ENCODE measurements at places on chromosomes 16 and 17.
A peak's percentile ranks its signal among the peaks of the same experiment; 100 is the strongest.

DNA sequence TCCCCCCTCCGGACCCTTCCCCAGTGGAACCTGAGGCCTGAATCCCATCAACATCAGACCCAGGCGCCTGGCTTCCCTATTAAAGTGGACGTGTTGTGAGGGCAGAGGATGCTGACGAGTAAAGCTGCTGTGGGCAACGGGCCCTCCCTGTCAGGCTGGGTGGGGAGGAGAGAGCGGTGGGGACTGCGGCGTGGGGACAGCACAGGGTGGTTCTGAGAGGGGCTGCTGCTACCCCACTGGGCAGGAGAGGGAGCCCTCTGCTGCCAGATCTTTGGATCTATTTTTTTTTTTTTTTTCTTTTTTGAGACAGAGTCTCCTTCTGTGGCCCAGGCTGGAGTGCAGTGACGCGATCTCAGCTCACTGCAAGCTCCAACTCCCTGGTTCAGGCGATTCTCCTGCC is 5.9 kb downstream of the CA5A start:
- DNase-seq, result no peak

DNA sequence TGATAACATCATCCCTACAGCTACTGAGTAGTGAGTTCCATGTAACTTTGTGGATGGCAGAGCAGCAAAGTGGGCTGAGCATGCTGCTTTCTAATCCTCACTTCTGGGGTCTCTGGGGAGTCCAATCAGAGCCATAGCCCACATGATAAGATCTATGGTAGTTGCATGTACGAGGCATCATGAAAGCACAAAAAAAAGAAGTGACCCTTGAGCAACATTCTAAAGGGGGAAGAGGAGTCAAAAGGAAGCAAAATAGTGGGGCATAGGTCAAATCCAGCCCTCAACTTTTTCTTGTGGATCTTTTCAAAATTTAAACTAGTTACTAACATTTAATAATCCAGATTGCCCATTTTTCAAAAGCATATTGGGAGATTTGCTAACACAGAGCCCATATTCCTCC is 208.5 kb upstream of the TOX3 start:
- DNase-seq, result no peak

GRCh38 chr16:12449795-12450194 is 353.9 kb downstream of the CPPED1 start:
- no peak for DNase-seq

- DNase-seq, result no peak
Measured at GRCh38 chr17:41654678-41655607, 30.6 kb upstream of the KRT17 start.

- DNase-seq, result no peak
Measured at GRCh38 chr17:6476076-6476809, 32.0 kb downstream of the PIMREG start.

GRCh38 chr16:81729451-81729850 is 49.6 kb upstream of the PLCG2 start:
- DNase-seq, result no peak

DNA sequence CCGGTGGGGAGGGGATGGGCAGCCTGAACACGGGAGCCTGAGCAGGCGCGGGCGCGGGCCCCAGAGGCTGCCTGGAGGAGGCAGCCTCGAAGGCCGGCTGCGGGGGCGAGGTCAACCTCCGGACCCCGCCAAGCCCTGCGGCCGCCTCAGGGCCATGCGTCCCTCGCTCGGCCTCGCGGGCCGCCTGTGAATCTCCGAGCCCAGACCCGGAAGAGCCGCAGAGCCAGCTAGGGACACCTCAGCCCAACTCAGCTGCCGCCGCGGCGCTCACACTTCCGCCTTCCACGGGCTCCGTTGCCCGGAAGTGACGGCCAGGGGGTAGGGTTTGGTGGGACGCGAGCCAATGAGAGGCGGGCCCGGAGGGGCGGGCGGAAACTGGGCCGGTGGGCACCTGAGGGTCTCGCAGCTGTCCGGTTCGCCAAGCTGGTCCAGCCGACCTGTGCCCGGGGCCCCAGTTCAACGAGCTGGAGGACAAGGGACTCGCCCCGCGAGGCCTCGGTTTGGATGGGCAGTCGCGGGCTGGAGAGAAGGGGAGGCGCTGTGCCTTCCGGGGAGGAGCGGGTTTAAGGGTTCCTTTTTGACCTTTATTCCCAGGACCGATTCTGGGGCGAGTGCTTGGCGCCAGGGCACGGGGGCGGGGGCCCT is at the start of gene SLC38A10:
TSS of gene SLC38A10 (minus strand) at position 277 of the 645 bp plus-strand sequence. CDS start 386 bp downstream, outside the sequence.
- DNase-seq, result no peak

- DNase-seq, result no peak
Measured at GRCh38 chr17:47687748-47688147, 6.2 kb upstream of the TBKBP1 start.

- no peak for DNase-seq
Measured at GRCh38 chr16:27480761-27481160, 69.0 kb downstream of the GTF3C1 start.

GRCh38 chr16:66441586-66442375 is 14.7 kb downstream of the BEAN1 start:
- DNase-seq, result no peak

- DNase-seq, result no peak
Measured at GRCh38 chr17:15441315-15441714, 26.1 kb downstream of the CDRT4 start.

- peak; percentile 7 for DNase-seq
Measured at GRCh38 chr17:22694362-22695227, 1002.3 kb downstream of the KCNJ18 start.

DNA sequence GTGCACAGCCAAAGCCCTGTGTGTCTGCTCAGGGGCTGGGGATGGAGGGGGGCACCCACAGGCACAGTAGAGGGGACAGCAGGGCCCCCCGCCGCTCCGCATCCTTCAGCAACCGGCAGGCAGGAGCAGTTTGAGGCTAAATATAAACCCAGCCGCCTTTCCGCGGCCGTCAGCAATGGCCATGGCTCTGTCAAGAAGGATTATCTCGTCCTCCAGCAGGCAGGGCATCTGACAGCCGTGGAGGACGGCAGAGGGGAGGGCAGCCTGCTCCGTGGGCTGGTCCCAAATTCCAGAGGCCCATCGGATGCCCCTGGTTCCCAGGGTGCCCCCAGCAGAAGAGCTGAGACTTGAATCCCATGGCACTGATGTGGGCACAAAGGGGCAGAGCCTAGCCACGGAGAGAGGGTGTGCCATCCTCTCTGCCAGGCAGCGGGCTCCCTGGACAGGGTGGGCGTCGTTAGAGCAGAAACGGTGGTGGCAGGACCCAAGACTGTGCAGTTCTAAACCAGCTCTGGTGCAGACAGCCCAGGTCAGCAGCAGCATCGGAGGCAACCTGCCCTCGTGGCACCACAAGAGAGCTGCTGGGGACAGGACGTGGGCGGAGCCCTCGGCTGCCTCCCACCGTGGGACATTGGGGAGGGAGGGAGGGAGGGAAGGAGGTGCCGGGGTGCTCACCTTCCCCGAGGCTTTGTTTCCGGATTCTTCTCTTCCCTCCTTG is 198.8 kb upstream of the CIBAR2 start:
- no peak for DNase-seq

DNA sequence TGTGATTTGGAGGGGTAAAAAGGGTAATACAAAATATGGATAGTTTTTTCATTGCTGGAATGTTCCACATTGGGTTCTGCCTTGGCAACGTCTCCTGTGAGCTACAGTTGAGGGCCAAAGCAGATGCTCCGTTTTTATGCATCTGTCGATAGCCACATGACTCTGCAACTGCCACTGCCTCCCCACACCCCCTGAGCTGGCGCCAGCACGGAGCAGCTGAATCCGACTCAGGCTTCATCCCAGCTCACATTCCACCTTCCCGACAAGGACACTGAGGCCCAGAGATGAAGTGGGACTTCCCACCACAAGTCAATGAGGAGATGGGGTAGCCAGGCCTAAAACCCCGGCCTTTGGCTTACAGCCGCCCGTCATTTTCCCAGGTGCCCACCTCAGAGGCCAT is 334.1 kb downstream of the CDH13 start:
- DNase-seq, result no peak

GRCh38 chr16:7270823-7271222 is 61.8 kb upstream of the RBFOX1 start:
- DNase-seq, result no peak

GRCh38 chr17:80832888-80833583 is 158.6 kb upstream of the CHMP6 start:
- no peak for DNase-seq

DNA sequence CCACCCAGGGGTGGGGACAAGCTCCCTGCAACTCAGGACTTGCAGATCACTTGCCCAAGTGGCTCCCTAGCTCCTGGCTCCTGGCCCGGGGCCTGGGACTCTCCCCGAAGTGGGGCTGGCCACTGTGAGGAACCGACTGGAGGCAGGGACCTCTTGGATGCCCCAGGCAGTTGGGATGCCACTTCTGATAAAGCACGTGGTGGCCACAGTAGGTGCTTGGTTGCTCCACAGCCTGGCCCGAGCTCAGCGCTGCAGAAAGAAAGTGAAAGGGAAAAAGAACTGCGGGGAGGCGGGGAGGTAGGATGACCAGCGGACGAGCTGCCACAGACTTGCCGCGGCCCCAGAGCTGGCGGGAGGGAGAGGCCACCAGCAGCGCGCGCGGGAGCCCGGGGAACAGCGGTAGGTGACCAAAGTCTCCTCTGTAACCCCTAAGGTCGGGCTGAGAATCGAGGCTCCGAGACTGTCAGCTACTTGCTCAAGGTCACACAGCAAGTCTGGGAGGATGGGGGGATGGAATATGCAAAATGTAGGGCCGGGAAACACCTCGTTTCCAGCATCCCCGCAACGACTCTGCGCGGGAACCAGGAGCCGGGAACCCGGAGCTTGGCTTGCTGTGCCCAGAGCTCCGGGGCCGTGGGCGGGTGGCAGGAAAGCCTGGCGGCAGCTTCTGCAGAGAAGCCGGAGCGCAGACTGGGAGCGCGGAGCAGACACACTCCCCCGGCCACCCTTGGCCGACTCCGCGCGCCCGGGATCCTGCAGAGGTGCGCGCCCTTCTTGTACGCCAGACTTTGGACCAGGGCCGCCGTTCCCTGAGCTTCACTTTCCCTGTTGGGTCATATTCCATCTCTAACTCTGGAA is 1.9 kb downstream of the CIITA start:
- DNase-seq, result no peak

GRCh38 chr17:74599023-74599399 is 6.9 kb upstream of the CD300LD start:
- no peak for DNase-seq

DNA sequence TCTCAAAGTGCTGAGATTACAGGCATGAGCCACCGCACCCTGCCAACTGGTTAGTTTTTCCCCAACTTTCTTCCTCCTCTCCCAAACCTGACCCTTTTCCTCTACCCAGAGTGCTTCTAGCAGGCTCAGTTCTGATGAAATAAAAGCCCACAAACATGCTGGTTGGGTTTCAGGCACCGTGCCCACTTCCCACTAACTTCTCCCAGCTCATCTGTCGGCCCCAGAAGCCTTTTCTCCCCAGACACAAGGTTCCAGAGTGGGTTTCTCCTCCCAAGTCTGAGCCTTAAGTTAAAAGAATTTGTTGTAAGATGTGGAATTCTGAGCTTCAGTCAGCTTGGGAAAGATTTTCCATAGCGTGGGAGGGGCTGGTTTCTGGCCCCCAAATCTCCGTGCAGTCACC is 11.5 kb upstream of the SCN4A start:
- DNase-seq, result no peak

DNA sequence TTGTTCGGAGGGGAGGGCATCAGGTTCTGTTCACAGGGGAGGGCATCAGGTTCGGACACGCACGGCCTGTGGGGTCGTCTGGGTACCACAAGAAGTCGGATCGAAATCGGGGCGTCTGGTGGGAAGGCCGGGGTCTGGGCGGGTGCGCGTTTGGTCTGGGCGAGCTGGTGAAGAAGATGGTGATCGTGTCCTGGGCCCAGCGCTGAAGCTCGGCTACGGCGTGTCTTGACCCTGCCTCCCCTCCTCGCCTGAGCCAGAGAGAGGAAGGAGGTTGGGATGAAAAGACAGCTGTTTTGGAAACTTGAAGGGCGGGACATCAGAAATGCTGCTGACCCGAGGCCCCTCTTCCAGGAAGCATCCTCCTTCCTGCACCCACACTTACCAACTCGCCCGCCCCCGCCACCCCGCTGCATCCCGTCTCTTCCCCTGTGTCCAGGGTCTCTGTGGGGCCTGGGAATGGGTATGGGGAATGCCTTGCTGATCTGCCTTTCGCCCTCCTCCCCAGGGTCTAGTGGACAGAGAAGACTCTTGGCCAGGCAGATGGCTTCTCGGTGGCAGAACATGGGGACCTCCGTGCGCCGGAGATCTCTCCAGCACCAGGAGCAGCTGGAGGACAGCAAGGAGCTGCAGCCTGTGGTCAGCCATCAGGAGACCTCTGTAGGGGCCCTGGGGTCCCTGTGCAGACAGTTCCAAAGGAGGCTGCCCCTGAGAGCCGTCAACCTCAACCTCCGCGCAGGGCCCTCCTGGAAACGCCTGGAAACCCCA is 498 bp downstream of the PIMREG start:
- DNase-seq, result no peak

GRCh38 chr17:70217571-70217970 is 48.2 kb downstream of the KCNJ2 start:
- DNase-seq, result no peak

GRCh38 chr17:68514831-68515635 is 2.8 kb downstream of the PRKAR1A start:
- no peak for DNase-seq

GRCh38 chr16:81841722-81842121 is 62.6 kb downstream of the PLCG2 start:
- no peak for DNase-seq

DNA sequence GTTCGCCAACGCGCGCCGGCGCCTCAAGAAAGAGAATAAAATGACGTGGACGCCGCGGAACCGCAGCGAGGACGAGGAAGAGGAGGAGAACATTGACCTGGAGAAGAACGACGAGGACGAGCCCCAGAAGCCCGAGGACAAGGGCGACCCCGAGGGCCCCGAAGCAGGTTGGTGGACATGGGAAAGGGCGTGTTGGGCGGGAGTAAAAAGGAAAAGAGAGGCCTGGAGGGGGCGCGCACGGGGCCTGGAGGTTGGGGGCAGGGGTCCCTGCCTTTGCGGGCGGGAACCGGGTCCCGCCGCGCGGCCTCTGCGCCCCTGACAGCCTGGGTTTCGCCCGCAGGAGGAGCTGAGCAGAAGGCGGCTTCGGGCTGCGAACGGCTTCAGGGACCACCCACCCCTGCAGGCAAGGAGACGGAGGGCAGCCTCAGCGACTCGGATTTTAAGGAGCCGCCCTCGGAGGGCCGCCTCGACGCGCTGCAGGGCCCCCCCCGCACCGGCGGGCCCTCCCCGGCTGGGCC is 2.1 kb downstream of the IRX5 start:
- no peak for DNase-seq

- DNase-seq, result no peak
Measured at GRCh38 chr16:57025941-57026777, 36.8 kb downstream of the NLRC5 start.

GRCh38 chr16:85401370-85401916 is 211.7 kb upstream of the GSE1 start:
- no peak for DNase-seq

- no peak for DNase-seq
Measured at GRCh38 chr16:23156946-23157460, 7.8 kb upstream of the USP31 start.

- no peak for DNase-seq
Measured at GRCh38 chr17:32931686-32932085, 3.7 kb downstream of the TMEM98 start.
